ENCODE measurements at places on chromosomes 3 and 15. TPM values are rescaled to one million over a fixed set of nuclear protein-coding genes. Genes with fewer than 3 reads are reported as not detected.

- DNase-seq, result no peak
These were observed 189.7 kb downstream of the OPA1 start for GRCh38 chr3:193782747-193783146.

GRCh38 chr3:18586076-18586475, 160.9 kb upstream of the SATB1 start:
- DNase-seq, result no peak

The STRA6 gene
- total RNA-seq, result not detected

The MAPK6 gene
- total RNA-seq, result 17.9 TPM

The SLC22A13 gene
- total RNA-seq, result not detected

Data from left ventricle myocardium superior (tissue), 1 donor.